Forelimb muscle (tissue), 1 donor: ENCODE measurements at places on chromosomes 16 and 17. TPM values are rescaled to one million over a fixed set of nuclear protein-coding genes. Genes with fewer than 3 reads are reported as not detected.

Gene HLF
- polyA plus RNA-seq: 4.9 TPM

Gene SGCA
- polyA plus RNA-seq: 368 TPM

Gene SCRN2
- polyA plus RNA-seq: 26.0 TPM

Gene MRPL58
- polyA plus RNA-seq: 24.0 TPM

Gene KREMEN2
- 4.0 TPM for polyA plus RNA-seq

Gene SPNS3
- polyA plus RNA-seq: 0.61 TPM

Gene RNF135
- polyA plus RNA-seq: 8.7 TPM

Gene DRC3
- polyA plus RNA-seq: 6.6 TPM

Gene GSE1
- polyA plus RNA-seq: 52.6 TPM

Gene CCL11
- not detected for polyA plus RNA-seq

Gene MYH3
- polyA plus RNA-seq: 15,569 TPM

Gene MATCAP1
- 18.8 TPM for polyA plus RNA-seq

Gene HIGD1B
- polyA plus RNA-seq: 4.2 TPM

Gene KRTAP3-1
- not detected for polyA plus RNA-seq

Gene ST6GALNAC2
- 3.3 TPM for polyA plus RNA-seq

Gene OR3A2
- polyA plus RNA-seq: not detected

Gene FBXW10
- polyA plus RNA-seq: 0.13 TPM

Gene KCNAB3
- 4.6 TPM for polyA plus RNA-seq

Gene SALL1
- polyA plus RNA-seq: not detected

Gene MRPS34
- 42.5 TPM for polyA plus RNA-seq

Gene SOX9
- polyA plus RNA-seq: 7.7 TPM

Gene TMEM107
- polyA plus RNA-seq: 5.7 TPM

Gene KRT32
- polyA plus RNA-seq: not detected

Gene LRRC37A
- 3.0 TPM for polyA plus RNA-seq

Gene BOLA2
- polyA plus RNA-seq: 3.1 TPM

Gene PSMD3
- 92.0 TPM for polyA plus RNA-seq

Gene KRTAP16-1
- not detected for polyA plus RNA-seq

Gene HOXB6
- 0.80 TPM for polyA plus RNA-seq

Gene ZG16B
- polyA plus RNA-seq: 0.39 TPM

Gene TNFSF13
- polyA plus RNA-seq: 2.6 TPM

Gene NCBP3
- polyA plus RNA-seq: 58.2 TPM

Gene PRSS22
- not detected for polyA plus RNA-seq

Gene TEKT1
- not detected for polyA plus RNA-seq

Gene ESRP2
- 0.52 TPM for polyA plus RNA-seq

Gene GRB7
- polyA plus RNA-seq: 0.51 TPM

Gene ADCY9
- polyA plus RNA-seq: 14.3 TPM

Gene MAF
- polyA plus RNA-seq: 28.8 TPM
